Mucosa of gallbladder (tissue), 1 donor: ENCODE measurements at places on chromosomes 11 and 22. TPM values are rescaled to one million over a fixed set of nuclear protein-coding genes. Genes with fewer than 3 reads are reported as not detected.

Gene TXN2
- total RNA-seq = 81.6 TPM

- DNase-seq = no peak
Measured at GRCh38 chr11:23288003-23288783, 427.9 kb upstream of the CCDC179 start.

Gene SLC17A6
- not detected for total RNA-seq

GRCh38 chr11:20608934-20609333, 9.5 kb downstream of the SLC6A5 start:
- DNase-seq = no peak

- DNase-seq = no peak
Measured at GRCh38 chr22:36017651-36018091, 11.0 kb downstream of the RBFOX2 start.

Gene MYO18B
- 0.06 TPM for total RNA-seq

- DNase-seq = no peak
Measured at GRCh38 chr22:25566898-25567235, 2.4 kb downstream of the GRK3 start.

GRCh38 chr22:28147401-28147800, 228.3 kb upstream of the PITPNB start:
- DNase-seq = no peak

DNA sequence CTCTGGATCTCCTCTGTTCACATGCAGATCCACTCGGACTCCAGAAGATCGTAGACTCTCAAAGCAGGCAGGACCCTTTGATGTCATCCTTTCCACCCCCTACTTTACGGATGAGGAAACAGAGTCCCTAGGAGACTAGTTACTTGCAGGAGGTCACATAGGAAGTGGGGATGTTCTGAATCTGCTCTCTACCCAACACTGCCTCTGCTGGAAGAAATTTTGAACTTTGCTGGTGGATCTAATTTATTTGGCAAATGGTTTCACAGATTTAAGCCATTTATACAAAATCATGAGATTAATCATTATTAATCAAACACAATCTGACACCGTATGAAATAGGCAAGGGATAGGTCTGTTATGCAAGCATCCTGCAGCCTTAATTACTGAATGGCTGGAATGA, 55.0 kb upstream of the USP47 start:
- DNase-seq = no peak

DNA sequence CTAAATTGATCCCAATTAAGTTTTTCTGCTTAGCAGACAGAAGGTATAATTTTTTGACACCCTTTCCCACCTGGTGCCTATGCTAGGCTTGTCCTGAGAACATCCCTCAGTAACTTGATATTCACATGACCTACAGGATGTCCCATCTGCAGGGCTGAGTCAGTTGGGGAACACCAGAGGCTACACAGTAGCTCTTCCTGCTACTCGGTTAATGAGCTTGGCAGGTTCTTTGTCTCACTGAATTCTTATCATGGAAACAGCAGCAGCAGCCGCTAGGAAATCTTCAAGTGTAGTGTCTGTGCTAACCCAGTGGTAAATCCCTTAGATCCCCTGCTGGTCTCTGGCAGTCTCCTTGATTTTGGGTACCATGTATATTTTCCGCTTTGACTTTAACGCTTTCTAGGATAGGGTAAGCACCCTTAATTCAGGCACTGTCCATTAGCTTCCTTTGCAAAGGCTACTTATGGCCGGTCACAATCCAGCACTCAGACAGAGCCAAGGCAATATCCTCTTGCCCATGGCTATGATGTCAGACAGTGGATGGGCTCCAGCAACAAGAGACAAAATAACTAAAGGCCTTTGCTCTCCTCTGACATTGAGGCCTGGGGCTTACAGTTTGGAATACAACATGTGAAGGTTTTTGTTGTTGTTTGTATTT, 8.5 kb downstream of the MRPL16 start:
- DNase-seq = peak; percentile 33

- no peak for DNase-seq
Measured at GRCh38 chr22:17106161-17106784, 14.9 kb downstream of the TMEM121B start.

DNA sequence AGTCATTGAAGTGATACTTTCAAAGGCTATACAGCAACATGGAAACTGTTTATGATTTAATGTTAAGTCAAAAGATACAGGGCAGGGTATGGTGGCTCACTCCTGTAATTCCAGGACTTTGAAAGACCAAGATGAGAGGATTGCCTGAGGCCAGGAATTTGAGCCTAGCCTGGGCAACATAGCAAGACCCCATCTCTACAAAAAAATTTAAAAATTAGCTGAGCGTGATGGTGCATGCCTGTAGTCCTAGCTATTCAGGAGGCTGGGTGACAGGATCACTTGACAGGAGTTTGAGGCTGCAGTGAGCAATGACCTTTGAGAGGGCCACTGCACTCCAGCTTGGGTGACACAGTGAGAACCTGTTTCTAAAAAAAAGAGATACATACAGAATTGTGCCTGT, 39.3 kb upstream of the ZBED5 start:
- DNase-seq = no peak

GRCh38 chr11:69442807-69443137, 38.7 kb upstream of the LINC01488 start:
- no peak for DNase-seq

Gene CHRM1
- 0.09 TPM for total RNA-seq

GRCh38 chr11:132941024-132941646, 591.2 kb downstream of the OPCML start:
- peak; percentile 16 for DNase-seq

- DNase-seq = peak; percentile 48
Measured at GRCh38 chr11:95154514-95154913, 64.9 kb downstream of the ENDOD1 start.

GRCh38 chr11:12179019-12179418, 68.6 kb downstream of the MICAL2 start:
- DNase-seq = no peak

Gene MIOX
- total RNA-seq = 1.6 TPM

GRCh38 chr11:42960521-42961088, 351.2 kb upstream of the API5 start:
- no peak for DNase-seq

Gene OR4C13
- not detected for total RNA-seq

GRCh38 chr11:84829162-84829561, 798.0 kb downstream of the DLG2 start:
- DNase-seq = no peak

- no peak for DNase-seq
Measured at GRCh38 chr11:21794306-21794705, 398.6 kb upstream of the ANO5 start.

- DNase-seq = no peak
Measured at GRCh38 chr22:32760815-32761214, 40.7 kb upstream of the TIMP3 start.

DNA sequence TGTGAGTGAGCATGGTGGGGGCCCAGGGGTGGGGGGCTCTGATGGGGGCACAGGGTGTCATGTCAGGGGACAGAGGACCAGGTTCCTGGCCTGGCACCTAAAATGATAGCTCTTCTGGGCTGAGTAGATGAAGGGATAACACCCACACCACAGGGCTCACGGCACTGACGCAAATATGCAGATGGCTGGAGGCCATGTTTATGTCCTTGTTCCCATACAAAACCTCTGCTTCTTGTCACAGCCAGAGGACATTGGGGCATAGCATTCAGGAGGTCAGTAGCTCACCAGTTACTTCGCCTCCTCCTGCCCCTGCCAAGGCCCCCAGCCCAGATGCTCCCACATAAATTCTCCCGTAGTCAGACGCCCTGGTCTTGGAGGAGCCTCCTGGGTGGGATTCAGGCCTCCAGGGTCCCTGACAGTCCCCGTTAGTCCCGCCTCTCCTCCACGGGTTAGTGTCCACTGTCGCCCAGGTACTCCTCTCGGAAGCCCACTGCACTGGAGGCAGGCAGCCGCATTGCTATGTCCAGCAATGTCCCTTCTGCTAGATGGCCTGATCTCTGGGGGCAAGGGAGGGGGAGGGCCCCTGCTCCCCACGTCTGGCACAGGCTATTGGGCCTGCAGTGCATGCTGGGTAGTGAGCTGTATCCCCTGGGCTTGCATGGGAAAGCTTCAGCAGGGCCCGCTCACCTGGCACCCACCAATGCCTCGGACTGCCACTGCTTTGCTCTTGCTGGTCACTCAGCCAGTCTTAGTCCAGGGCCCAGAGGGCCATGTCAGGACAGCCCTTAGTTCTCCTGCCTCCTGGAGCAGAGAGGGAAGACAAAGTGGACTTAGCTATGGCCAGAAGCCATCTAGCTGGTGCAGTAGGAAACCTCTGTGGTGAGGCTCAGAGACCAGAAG, 75.6 kb upstream of the MYOD1 start:
- peak; percentile 11 for DNase-seq

Gene GAL3ST1
- 102 TPM for total RNA-seq

GRCh38 chr11:48008951-48009270, 28.6 kb downstream of the PTPRJ start:
- DNase-seq = no peak

DNA sequence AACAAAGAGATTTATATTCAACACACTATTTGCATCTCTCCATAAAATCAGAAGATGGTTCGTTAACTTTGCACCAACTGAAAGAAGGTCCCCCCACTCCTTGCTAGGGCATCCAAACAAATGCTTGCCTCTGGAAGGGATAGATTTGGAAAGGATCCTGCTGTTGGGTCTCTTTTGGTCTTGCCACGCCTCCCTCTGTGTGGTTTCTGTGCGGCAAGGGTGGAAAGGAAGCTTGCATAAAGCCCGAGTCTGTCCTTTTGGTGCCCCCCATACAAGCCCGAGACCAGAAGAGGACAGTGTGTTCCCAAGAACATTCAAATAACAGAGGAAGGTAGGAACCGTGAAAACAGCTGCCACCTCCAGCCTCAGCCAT, 15.1 kb downstream of the SCGB1A1 start:
- no peak for DNase-seq

DNA sequence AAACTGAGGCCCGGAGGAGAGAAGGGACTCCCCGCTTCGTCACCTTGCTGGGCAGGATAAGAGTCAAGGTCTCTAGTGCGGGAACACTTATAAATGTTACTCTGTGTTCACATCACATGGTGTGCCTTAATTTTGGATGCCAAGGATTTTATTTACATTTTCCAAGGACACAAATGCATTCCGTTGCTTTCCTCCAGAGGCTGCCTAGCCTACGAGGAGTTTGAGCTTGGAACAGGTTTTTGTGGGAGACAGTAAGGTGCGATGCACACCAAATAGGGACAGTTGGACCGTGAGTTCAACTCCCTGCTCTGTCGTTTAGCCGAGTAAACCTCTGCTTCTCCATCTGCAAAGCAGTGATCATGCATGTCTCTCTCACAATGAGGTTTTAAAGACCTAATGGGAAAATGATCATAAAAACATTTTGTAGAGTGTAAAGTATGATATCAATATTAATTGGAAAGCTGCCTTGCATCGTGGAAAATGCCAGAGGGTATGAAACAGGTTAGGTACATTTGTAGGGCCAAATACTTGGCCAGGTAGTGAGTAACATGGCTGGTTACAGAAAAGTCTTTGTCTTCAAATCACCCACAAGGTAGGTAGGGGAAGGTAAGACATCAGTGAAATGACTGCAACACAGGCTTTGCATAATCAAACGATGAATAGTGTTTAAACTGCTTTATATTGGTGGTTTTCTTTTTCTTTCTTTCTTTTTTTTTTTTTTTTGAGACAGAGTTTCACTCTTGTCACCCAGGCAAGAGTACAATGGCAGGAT, 61.8 kb downstream of the ST3GAL4 start:
- DNase-seq = no peak

Gene TBX10
- total RNA-seq = 0.14 TPM

GRCh38 chr11:95338430-95338991, 107.5 kb upstream of the SESN3 start:
- peak; percentile 69 for DNase-seq

Gene GRAP2
- total RNA-seq = 9.8 TPM

- DNase-seq = no peak
Measured at GRCh38 chr11:17494019-17494418, 17.4 kb upstream of the ABCC8 start.

Gene TFIP11
- 34.2 TPM for total RNA-seq

Gene ZDHHC13
- total RNA-seq = 18.2 TPM

DNA sequence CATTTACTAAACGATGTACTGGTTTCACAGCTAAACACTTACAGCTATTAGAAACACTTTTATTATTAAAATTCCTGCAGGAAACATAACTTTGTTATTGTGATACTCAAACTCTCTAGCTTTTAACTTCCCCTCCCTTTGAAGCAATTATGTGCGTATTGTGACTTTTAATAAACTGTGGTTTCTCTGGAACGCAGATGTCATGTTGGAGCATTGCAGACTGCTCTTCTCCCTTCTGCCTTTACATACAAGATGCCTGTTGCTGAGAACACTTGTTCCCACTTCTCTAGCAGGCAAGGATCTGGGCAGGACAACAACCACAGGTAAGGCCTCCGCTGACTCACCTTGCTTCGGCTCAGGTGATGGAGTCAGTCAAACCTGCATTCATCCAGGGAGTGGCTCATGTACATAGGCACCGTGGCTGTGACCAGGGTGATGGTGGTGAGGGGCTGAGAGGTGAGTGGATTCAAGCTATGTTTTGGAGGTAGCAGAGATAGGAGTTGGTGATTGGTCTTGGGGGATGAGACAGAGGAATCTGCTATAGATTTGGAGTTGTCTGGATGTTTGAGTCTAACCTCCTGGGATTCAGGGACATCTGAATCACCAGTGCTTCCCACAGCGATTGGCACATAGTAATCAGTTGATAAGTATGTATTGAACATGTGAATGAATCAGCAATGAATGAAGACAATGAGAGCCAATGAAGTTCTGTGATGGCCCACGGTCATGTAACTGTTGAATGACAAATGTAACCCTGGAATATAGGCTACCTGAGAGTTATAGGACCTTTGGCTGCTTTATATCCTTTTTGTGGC, 106.0 kb downstream of the ADAMTS15 start:
- DNase-seq = no peak

- DNase-seq = no peak
Measured at GRCh38 chr11:67544616-67545242, 21.5 kb upstream of the CABP2 start.

GRCh38 chr11:121967131-121967704, 148.8 kb downstream of the BLID start:
- no peak for DNase-seq

GRCh38 chr11:19352072-19352770, 111.5 kb upstream of the E2F8 start:
- DNase-seq = no peak

Gene TTLL1
- 5.9 TPM for total RNA-seq

Gene RFPL3
- not detected for total RNA-seq

DNA sequence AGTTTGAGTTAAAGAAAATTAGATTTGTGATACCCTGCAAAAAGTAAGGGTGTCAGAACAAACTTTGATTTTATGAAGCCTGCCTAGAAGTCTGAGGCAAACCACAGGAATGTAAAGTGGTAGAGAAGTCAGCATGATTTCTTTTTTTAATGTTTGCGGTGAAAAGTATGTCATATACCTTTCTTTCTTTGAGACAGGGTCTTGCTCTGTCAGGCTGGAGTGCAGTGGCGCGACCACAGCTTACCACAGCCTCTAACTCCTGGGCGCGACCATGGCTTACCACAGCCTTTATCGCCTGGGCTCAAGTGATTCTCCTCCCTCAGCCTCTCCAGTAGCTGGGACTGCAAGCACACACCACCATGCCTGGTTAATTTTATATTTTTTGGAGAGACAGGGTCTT, 4.7 kb downstream of the API5 start:
- DNase-seq = no peak

- DNase-seq = no peak
Measured at GRCh38 chr11:118449316-118449918, 13.1 kb downstream of the KMT2A start.
